ENCODE measurements at places on chromosomes 7 and 10. TPM values are rescaled to one million over a fixed set of nuclear protein-coding genes. Genes with fewer than 3 reads are reported as not detected.

GRCh38 chr7:618539-619367, 99.1 kb upstream of the PDGFA start:
- DNase-seq, result peak; percentile 53

FRA10AC1 gene
- 24.8 TPM for total RNA-seq

- DNase-seq, result no peak
Observed at GRCh38 chr10:30828164-30828563, 198.6 kb upstream of the LYZL2 start.

NEUROD6 gene
- not detected for total RNA-seq

OR2A42 gene
- 1.3 TPM for total RNA-seq

DNA sequence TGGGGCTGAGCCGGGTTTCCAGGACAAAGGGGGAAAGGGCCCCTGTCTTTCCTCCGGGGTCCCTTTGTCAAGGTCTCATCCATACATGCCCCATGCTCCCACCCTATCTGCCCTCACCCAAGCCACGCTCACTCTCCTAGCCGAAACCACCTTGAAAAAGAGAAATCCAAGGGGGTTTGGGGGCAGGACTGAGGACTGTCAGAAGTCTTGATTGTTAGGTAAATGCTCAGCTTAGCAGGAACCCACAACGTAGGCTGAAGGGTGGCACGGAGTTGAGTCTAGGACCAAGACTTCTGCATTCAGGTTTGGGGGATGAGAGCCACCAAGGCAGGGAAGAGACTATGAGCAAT, 719 bp upstream of the PGAM2 start:
- DNase-seq, result no peak

DNA sequence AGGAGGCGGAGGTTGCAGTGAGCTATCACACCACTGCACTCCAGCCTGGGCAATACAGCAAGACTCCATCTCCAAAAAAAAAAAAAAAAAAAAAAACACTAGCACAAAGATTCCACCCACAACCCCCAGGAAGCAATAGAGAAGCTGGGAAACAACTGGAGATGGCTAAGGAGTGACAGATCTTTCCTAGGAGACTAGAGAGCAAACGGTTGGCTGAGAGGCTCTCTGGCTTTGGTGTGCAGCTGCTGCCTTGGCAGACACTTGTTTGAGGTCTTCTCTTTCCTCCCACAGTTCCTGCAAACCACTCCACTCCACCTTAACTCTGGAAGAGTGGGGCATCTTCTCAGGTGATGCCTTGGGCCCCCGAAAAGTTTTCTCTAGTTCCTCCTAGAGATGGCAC, 78.5 kb upstream of the LANCL2 start:
- no peak for DNase-seq

DNA sequence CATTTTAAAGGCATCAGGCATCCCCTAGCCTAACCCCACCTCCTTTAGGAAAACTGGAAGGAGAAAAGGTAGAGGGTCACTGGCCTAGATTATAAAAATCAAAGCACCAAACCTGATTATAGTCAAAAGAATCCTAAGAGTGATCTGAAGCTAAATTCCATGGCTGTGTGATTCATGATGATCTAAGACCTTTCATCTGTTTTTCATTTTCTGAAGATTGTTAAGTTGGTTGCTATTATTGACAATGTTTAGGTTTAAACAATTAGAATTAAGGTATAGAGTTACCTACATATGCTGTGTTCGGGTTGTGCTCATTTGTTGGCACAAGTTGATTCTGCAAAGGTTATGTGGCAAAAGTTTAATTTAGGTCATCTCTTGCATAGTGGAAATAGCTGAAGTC, 148.7 kb downstream of the BICC1 start:
- no peak for DNase-seq

GRCh38 chr10:50501924-50502452, 121.8 kb downstream of the SGMS1 start:
- DNase-seq, result no peak

DNA sequence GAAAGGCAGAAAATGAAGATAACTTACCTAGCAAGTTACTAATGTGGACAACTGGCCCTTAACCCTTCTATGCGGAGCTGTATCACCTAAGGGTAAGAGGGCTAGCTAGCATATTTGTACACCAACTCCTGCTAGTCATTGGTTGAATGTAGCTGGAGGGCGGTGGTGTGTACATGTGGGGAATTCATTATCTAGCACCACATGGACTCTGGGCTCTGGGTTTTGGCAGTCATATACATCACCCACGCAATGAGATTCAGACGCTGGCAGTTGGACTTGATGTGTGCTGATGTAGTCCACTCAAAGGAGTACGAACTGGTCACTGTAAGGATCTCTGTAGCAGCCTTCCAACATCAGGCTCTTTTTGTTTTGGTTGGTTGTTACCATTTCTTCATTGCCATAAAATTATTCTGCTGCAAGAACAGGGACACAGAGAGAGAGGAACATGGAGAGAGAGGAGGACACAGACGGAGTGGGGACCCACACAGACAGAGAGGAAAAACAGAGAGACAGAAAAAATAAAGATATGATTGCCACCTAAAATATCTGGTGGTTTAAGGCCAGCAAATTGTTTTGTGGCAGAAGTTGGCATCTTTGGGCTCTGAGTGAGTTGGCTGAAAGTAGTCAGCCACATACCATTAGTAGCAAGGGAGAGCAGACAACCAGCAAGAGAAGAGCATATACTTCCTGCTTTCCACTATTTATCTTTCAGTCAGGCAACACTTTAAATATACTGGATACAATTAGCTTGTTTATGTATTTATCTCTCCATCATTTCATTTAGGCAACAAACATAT, 76.7 kb upstream of the MTPN start:
- DNase-seq, result no peak

FRMD4A gene
- 65.6 TPM for total RNA-seq

GRCh38 chr10:89213191-89213808, 6.2 kb upstream of the CH25H start:
- DNase-seq, result no peak

PRKAR2B gene
- 4.8 TPM for total RNA-seq

GRM3 gene
- not detected for total RNA-seq

ZPBP gene
- not detected for total RNA-seq

DNA sequence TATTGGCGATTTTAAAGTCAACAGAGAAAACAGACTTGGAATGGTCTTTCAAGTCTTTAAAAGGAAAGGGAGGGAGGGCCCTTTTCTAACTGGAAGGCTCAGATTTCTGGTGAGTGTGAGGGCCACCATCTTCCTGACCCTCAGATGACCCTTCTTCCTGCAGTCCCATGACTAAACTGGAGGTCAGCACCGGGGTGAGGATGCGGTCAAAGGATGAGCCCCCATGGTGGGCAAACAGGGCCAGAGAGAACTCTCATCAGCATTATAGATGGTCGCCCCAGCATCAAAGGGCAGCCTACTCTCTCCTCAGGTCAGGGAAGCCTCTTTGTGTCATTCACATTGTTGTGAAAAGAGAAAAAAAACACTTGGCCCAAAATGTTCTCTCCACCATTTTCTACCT, 219.2 kb downstream of the LRMDA start:
- DNase-seq, result no peak

DNA sequence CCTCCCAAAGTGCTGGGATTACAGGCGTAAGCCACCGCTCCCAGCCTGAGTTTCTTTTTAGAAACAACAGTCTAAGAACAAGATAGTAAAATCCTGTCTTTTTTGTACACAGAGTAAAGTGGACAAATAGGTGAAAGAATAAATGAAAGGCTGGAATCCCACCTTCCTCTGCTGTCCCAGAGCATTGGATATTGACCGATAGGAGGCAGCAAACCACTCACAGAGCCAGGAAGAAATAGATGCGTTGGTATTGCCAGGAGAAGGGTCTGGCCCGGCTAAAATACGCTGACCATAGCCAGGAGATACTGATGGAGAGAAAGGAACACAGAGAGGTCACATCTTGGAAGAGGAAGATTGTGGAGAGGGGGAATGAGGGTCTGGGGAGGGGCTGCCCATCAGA, 11.4 kb upstream of the ZNF12 start:
- DNase-seq, result no peak

NPC1L1 gene
- total RNA-seq, result 1.1 TPM

DNA sequence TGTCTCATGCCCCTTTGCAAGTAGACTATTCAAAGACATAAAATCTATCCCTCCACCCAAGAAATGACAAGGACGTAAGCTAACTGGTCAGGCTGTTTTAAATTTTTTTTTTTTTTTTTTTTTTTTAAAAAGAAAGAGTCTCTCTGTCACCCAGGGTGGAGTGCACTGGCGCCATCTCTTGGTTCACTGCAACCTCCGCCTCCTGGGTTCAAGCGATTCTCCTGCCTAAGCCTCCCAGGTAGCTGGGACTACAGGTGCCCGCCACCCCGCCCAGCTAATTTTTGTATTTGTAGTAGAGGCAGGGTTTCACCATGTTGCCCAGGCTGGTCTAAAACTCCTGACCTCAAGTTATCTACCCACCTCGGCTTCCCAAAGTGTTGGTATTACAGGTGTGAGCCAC, 11.2 kb downstream of the TRA2A start:
- no peak for DNase-seq

IGF2BP3 gene
- total RNA-seq, result 0.71 TPM
